ENCODE measurements at places on chromosomes 5 and 9. TPM values are rescaled to one million over a fixed set of nuclear protein-coding genes. Genes with fewer than 3 reads are reported as not detected.

GRCh38 chr5:180090098-180090768 is 18.7 kb upstream of the RNF130 start:
- no peaks in the 10 kb centered on the region for H3K36me3 ChIP-seq
- no peaks in the 10 kb centered on the region for H3K27me3 ChIP-seq
- DNase-seq = peak; percentile 41
- peaks cover 9% of the 10 kb centered on the region for H3K4me1 ChIP-seq
- no peak overlapping the region for H3K27ac ChIP-seq

DNA sequence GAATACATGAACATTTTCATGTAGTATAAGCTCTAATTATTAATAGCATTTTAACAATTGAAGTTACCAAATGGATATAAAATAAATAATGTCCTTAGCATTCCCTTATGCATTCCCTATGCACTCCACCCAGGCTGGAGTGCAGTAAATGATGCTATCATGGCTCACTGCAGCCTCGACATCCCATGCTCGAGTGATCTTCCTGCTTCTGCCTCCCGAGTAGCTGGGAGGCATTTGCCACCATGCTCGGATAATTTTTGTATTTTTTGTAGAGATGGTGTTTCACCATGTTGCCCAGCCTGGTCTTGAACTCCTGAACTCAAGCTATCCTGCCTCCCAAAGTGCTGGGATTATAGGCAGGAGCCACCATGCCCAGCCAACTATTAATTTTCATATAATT is 184.0 kb downstream of the PBX3 start:
- H3K4me1 ChIP-seq = no peaks in the 10 kb centered on the region
- H3K4me3 ChIP-seq = no peak overlapping the region
- peaks cover 2% of the 10 kb centered on the region for H3K36me3 ChIP-seq
- H3K27ac ChIP-seq = no peak overlapping the region
- H3K27me3 ChIP-seq = no peaks in the 10 kb centered on the region

GRCh38 chr9:91682806-91683205 is 259.2 kb upstream of the NFIL3 start:
- no peak for DNase-seq
- H3K4me3 ChIP-seq = no peak overlapping the region
- no peaks in the 10 kb centered on the region for H3K27me3 ChIP-seq

DNA sequence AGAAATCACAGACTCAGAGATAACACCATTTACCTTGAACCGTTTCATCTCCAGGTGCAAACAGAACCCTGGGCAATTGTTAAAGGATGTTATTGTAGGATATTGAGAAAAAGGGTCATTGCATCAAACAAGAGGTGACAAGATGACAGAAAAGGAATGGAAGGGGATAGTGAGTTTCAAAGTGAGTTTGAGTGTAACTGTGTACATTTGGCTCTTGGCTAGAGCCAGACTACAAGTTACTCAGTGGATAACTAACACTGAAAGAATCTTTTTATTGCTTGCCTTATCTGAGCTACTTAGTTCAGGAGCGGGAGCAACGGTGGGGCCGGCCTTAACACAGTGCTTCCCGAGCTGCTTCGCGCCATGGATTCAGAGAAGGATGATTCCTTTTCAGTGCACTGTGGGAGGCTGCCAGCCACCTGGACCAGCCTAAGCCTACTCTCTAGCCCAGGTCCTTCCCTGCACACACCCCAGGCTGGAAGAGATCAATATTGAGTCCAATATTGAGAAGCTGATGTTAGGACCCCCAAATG is 193.4 kb downstream of the ATPSCKMT start:
- DNase-seq = peak; percentile 14
- H3K36me3 ChIP-seq = no peaks in the 10 kb centered on the region
- H3K4me3 ChIP-seq = no peak overlapping the region

DNA sequence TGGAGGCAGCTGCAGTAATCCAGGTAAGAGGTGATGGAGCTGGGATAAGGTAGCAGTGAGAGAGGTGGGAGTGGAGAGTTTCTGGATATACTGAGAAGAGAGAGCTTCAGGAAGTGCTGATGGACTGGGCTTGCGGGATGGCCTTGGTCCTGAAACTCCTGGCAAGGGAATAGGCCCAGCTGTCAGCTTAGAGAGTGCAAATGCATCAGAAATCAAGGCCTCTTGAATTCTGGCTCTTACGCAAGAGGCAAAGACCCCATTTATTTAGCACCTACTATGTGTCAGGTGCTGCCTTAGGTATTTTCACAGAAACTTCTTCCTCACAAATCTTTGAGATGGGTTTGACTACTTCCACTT is 227.2 kb upstream of the MAP3K1 start:
- peak overlapping the region; percentile 85 for H3K27ac ChIP-seq
- H3K4me3 ChIP-seq = no peak overlapping the region
- no peaks in the 10 kb centered on the region for H3K27me3 ChIP-seq
- no peaks in the 10 kb centered on the region for H3K36me3 ChIP-seq
- no peaks in the 10 kb centered on the region for H3K4me1 ChIP-seq
- DNase-seq = no peak

DNA sequence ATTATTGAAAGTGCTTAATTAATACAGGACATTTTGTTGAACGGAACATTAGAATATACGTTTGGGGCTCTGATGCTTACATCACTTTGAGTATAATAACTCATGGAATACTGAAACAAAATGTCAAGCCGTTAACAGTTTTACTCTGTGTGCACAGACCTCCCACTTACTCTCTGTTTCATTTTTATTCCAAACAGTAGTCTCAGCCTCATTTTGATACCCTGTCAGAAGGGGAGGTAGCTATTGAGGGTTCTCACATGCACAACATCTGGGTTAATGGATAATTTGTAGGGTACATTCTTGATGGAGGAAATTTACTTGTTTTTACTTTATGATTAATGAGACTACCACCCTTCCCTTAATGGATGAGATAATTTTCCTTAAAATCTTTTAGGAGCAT is 59.0 kb downstream of the SCAMP1 start:
- no peak overlapping the region for H3K4me3 ChIP-seq
- no peaks in the 10 kb centered on the region for H3K4me1 ChIP-seq
- DNase-seq = no peak
- no peak overlapping the region for H3K27ac ChIP-seq

- H3K4me1 ChIP-seq = no peaks in the 10 kb centered on the region
- no peaks in the 10 kb centered on the region for H3K36me3 ChIP-seq
- no peak overlapping the region for H3K27ac ChIP-seq
- no peak for DNase-seq
- no peak overlapping the region for H3K4me3 ChIP-seq
- no peaks in the 10 kb centered on the region for H3K27me3 ChIP-seq
Observed at GRCh38 chr9:72635197-72635596, 113.8 kb downstream of the TMC1 start.

DNA sequence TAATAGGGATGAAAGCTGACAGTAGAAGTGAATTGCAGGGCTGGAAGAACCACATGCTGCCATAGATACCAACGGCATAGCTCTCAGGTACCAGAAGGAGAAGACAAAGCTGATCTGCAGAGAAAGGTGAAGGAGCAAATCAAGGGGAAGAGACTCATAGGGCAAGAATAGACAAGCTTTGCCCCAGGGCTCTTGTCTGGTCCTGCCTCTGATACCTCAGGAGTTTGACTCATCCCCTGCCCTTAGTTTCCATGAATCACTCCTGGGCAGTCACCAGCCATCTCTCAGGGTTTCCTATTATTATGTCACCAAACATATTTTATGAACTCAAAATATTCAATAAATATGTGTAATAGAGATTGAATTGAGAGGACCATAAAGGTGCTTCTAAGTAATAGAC is 800.9 kb downstream of the DNAH5 start:
- no peak for DNase-seq
- H3K27me3 ChIP-seq = no peaks in the 10 kb centered on the region
- no peaks in the 10 kb centered on the region for H3K4me1 ChIP-seq
- H3K4me3 ChIP-seq = no peak overlapping the region
- no peaks in the 10 kb centered on the region for H3K36me3 ChIP-seq
- H3K27ac ChIP-seq = no peak overlapping the region

GRCh38 chr5:56460681-56461191 is 227.6 kb upstream of the ANKRD55 start:
- H3K27ac ChIP-seq = no peak overlapping the region
- DNase-seq = no peak
- no peak overlapping the region for H3K4me3 ChIP-seq
- H3K27me3 ChIP-seq = no peaks in the 10 kb centered on the region
- H3K36me3 ChIP-seq = no peaks in the 10 kb centered on the region

- no peak for DNase-seq
- H3K27ac ChIP-seq = no peak overlapping the region
- H3K36me3 ChIP-seq = no peaks in the 10 kb centered on the region
- H3K27me3 ChIP-seq = no peaks in the 10 kb centered on the region
Observed at GRCh38 chr5:5364932-5365331, 57.5 kb upstream of the ICE1 start.

PCDHGB1 gene
- not detected for polyA plus RNA-seq

XPA gene
- polyA plus RNA-seq = 21.6 TPM

PCDHB4 gene
- 0.64 TPM for polyA plus RNA-seq

TXN gene
- polyA plus RNA-seq = 881 TPM

ZNF618 gene
- polyA plus RNA-seq = 5.5 TPM

CCL21 gene
- 2.2 TPM for polyA plus RNA-seq
